ENCODE measurements at places on chromosomes 7 and 10.

- no peak for DNase-seq
Observed at GRCh38 chr10:71277914-71278665, 41.0 kb upstream of the SLC29A3 start.

GRCh38 chr7:77903597-77903996, 105.0 kb downstream of the PHTF2 start:
- DNase-seq: peak; percentile 36

- DNase-seq: no peak
Observed at GRCh38 chr7:122369756-122370155, 65.2 kb upstream of the FEZF1 start.

GRCh38 chr7:135121868-135122267, 26.0 kb upstream of the TMEM140 start:
- no peak for DNase-seq

DNA sequence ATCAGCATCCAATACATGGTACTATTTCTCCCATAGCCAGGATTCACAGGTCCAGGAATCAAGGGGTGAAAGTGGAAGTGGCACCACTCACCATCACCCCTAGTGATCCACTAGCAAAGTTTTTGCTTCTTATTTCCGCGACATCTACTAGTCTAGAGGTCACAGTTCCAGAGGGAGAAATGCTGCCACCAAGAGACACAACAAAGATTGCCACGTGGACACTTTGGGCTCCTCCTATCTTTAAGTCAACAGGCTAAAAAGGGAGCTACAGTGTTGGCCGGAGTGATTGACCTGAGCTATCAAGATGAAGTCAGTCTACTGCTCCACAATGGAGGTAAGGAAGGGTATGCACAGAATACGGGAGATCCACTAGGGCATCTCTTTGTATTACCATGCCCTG, 178.2 kb downstream of the AKR1D1 start:
- DNase-seq: no peak

DNA sequence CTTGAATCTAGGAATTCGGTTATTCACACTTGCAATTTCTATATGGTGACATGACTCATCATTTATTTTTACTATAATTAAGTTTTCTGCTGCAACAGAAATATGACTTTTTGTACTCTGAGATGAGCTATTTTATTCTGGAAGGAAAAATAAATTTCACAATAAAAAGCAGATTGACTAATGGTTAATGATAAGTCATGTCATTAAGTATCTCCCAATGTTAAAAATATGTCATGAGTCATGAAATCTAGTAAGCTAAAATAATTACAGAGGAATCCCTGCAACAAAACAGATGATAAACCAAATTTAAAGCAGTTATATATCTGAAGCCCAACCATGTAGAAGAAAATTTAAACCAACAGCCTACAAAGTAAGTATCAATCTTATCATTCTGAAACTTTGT, 149.2 kb downstream of the CACNA2D1 start:
- DNase-seq: no peak

GRCh38 chr7:95687759-95688343, 84.5 kb upstream of the DYNC1I1 start:
- DNase-seq: peak; percentile 14
